Nasal cavity respiratory epithelium epithelial cell of viscerocranial mucosa (primary cell): ENCODE measurements at places on chromosomes 1 and 21. TPM values are rescaled to one million over a fixed set of nuclear protein-coding genes. Genes with fewer than 3 reads are reported as not detected.

The TMEM52 gene
- total RNA-seq: 1.4 and 2.9 TPM in 2 replicates

The EDARADD gene
- 2.4 and 10.0 TPM in 2 replicates for total RNA-seq

The OPRD1 gene
- total RNA-seq: not detected in 2 replicates

The AQP10 gene
- total RNA-seq: 0.14 TPM in 1 of 2 replicates, not detected in the other

The PCSK9 gene
- total RNA-seq: 11.7 and 37.3 TPM in 2 replicates

The SPATA46 gene
- not detected in 2 replicates for total RNA-seq

The WDR3 gene
- total RNA-seq: 24.9 and 51.8 TPM in 2 replicates

The CYP4Z1 gene
- 0.07 TPM in 1 of 2 replicates, not detected in the other for total RNA-seq

The CRNN gene
- 3.8 and 24.6 TPM in 2 replicates for total RNA-seq

The ACTN2 gene
- total RNA-seq: under 0.01 TPM in 1 of 2 replicates, not detected in the other

The BSND gene
- total RNA-seq: under 0.01 TPM in 2 replicates

The MYBPH gene
- not detected in 2 replicates for total RNA-seq

The SNIP1 gene
- 14.7 and 17.4 TPM in 2 replicates for total RNA-seq

The PDC gene
- not detected in 2 replicates for total RNA-seq

The CGN gene
- total RNA-seq: 1.7 and 5.8 TPM in 2 replicates

The KLHDC9 gene
- 1.1 and 1.4 TPM in 2 replicates for total RNA-seq
